ENCODE measurements at places on chromosomes 3 and 15.
A peak's percentile ranks its signal among the peaks of the same experiment; 100 is the strongest.

GRCh38 chr15:61501815-61502389, 272.8 kb upstream of the RORA start:
- no peak for DNase-seq

GRCh38 chr15:55897560-55898336, 95.7 kb downstream of the NEDD4 start:
- peak; percentile 30 for DNase-seq

DNA sequence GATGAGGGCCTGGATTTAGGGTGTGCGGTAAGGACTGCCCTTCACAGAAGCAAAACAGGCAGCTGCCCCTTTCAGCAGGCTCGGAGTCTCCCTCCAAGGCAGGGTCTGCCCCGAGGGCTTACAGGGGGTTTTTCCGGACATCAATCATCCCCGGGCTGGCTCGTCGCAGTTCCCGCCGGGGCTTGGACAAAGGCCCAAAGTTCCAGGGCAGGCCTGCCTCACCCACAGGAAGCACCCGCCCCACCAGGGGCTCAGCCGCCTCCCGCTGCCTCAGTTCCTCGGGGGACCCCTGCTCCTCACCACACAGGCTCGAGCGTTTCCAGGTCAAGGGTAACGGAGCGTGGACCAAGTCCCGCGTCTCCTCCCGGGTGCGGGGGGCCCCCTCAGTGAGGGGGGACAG, 27.0 kb downstream of the KIF7 start:
- DNase-seq = no peak

GRCh38 chr15:58038426-58039078, 27.0 kb downstream of the ALDH1A2 start:
- no peak for DNase-seq

DNA sequence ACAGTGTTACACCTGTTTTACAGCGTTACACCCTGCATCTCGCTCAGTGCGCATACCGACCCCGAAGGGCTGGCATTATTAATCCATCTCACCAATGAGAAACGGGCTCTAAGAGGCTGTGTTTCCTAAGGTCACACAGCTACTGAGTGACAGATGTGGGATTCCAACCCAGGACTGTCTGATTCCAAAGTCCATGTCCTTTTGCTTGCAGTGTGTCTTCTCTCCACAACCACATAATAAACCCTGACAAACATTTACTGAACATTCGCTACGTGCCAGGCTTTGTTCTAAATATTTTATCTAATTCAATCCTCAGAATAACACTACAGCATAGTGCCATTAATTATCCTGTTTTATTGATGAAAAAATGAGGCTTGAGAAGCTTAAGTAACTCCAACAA, 79.1 kb downstream of the RAB11A start:
- no peak for DNase-seq

GRCh38 chr15:89428246-89428645, 68.1 kb downstream of the RHCG start:
- DNase-seq = no peak

- DNase-seq = no peak
These were observed 14.0 kb downstream of the MITF start for GRCh38 chr3:69753179-69753775.

DNA sequence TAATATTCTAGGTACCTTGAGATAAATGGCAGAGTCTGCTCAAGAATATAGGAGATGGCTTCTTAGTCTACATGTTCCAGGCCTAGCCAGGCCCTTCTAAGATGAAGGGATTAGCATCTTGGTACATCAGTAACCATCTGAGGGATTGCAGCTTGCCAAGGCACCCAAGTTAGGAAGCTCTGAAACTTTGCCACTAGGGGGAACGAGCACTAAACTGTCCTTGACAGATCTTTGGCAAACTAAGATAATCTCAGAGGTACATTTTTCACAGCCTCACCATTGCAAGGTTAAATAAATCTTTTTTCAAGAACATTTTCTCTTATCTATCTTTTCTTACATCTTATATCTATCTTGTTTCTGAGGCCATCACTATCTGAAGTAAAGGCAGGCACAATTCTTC, 351.2 kb downstream of the RAP2B start:
- DNase-seq = peak; percentile 43

DNA sequence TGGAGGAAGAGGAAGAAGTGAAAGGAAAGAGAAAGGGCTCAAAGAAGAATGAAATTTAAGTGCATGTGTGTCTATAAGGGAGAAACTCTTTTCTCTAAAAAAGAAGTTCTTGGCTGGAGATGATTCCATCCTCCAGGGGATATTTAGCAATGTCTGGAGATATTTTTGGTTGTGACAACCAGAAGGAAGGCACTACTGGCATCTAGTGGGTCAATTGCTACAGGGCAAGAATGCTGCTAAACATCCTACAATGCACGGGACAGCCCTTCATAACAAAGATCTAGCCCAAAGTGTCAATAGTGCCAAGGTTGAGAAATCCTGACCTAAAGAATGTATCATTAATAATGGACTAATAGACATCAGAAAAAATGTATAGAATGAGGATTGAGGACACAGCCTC, 57.4 kb upstream of the ST3GAL6 start:
- DNase-seq = no peak

DNA sequence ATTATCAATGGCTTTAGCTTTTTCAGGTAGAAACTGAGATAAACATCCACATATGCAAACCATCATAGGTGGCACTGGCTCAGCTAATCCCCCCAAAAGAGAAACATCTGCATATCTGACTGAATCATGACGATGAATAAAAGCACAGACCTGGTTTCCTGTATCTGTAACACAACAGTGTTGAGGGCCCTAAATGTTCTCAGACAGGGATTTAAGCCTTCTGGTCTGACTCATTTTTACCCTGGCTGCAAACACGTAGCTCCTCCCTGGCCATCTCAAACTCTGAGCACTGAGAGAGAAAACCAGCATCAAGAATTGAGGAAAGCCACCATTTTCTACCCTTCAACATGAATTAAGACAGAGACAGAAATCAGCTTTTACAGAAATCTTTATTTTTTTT, 35.2 kb downstream of the GLB1 start:
- no peak for DNase-seq

DNA sequence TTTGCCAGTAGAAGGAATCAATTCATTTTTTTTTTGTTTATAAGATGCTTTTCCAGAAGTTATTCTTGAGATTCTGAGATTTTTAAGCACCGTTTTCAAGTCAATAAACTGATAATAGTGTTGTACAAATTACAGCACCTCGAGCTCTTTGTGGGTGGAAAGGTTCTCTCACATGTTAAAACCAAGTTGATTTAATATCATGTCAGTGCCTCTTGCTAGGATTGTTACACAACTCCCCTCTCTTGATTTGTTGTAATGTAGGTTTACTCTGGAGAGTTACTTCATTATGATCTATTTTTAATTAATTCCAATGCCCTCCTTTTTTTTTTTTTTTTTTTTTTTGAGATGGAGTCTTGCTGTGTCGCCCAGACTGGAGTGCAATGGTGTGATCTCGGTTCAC, 25.8 kb upstream of the UBXN7 start:
- no peak for DNase-seq

DNA sequence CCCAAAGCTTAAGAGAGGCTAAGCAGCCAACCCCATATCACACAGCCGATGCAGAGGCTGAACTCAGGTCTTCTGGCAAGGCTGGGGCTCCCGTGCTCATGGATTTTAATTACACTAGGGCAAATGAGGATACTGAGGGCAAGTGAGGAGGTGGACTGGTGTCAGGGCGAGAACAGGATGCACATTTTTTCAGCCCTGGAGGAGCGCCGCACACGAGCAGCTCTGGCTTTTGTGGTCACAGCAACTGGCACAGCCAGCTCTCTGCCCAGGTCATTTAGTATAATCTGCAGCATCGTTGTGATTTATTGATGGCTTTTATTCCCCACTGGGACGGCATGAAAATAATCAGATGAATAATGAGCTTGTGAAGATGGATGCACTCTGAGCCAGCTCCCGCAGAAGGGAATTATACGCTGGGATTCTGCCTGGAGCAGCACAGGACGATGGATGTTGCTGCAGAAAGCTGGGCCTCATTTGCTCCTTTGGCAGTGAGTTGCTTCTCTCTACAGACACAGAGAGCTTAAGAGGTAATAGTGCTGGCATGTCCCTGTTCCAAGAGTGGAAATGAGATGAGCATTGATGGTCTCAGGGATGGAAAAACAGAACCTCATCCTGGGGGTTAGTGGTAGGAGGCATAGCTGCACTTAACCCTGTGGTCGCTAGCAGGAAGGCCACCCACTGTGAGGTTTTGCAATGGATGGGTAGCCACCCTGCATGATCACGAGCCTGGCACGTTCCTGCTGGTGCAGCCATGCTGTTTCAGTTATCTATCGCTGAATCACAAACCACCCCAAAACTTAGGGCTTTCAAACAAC, 135.4 kb downstream of the UACA start:
- DNase-seq = no peak

DNA sequence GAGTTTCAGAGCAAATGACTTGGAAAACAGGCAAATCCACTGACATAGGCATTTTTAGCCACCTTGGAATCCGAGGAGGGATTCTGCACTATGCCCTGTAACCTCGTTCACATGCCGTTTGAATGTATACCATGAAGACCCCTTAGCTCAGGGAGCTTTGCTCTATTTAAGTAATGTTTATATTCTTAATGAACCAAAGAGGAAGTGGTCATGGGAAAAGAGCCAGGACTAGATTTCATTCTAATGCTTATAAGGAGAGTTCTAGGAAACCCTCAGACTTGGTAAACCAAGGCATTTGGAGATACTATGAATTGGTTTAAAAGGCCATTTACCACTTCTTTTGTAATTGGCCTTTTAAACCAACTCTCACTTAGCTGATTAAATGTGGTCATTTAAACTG, 178.9 kb downstream of the IGF1R start:
- no peak for DNase-seq

- DNase-seq = no peak
These were observed 827 bp downstream of the WNT5A start for GRCh38 chr3:55486101-55486856.

GRCh38 chr15:81133782-81134461, at the start of gene CFAP161:
CFAP161 (plus strand) TSS chr15:81134270; CDS start chr15:81134330, 60 bp downstream.
- DNase-seq = no peak

GRCh38 chr15:58748040-58748851, 1.3 kb downstream of the ADAM10 start:
- DNase-seq = peak; percentile 68

- DNase-seq = no peak
These were observed 788.2 kb upstream of the ALCAM start for GRCh38 chr3:104578558-104578957.

- no peak for DNase-seq
These were observed 49.6 kb upstream of the ST8SIA2 start for GRCh38 chr15:92343924-92344643.

GRCh38 chr15:41917767-41918430, 24.0 kb upstream of the SPTBN5 start:
- no peak for DNase-seq

DNA sequence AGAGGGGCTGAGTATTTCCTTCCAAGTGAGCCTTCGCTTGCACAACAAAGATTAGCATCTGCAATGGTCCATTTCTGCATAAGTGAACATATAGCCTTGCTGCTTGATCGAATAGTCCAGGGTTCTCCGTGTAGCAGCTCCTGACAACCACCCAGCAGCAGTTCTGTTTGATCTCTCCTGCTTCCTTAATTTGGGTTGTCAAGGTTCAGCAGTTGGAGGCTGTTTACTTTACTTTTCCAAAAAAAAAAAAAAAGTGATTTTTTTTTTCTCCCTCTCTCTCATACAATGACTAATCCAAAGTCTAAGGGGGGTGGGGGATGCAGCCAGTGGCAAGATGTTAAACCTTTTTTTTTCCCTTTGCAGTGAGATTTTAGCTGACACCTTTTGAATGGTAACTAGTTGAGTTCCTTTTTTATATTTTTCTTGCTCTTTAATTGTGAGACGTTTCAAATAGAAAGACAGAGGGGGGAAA, 3.6 kb downstream of the FOXP1 start:
- no peak for DNase-seq

DNA sequence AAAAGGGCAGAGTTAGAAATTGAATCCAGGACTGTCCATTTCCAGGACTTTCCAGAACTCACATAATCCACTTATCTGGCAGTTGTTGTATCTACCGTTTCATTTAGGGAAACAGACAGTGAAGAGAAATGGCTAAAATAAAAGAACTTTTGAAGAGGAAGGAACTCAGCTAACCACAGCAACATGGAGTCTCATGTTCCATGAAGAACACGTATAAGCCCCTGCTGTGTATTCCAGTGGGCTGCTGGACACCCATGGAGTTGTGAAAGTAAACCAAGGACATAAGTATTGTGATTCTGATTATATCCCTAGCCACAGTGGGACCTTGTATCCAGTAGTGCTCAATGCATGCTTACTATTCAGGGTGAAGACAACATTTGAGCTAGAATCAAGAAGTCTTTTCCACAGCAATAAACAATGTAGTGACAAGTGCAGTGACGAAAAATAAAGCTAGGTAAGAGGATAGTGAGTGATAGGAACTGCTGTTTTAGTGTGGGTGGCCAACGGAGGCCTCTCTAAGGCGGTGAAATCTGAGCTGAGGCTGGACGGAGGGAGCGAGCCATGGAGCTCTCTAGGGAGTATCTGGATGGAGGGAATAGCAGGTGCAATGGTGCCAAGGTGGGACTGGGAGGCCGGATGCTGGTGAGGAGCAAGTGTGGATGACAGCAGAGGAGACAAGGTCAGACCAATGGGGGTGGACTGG, 26.8 kb upstream of the TRH start:
- DNase-seq = no peak

GRCh38 chr3:112804021-112804420, 42.6 kb downstream of the CD200R1L start:
- DNase-seq = no peak

- no peak for DNase-seq
These were observed 350.3 kb upstream of the DPPA4 start for GRCh38 chr3:109687626-109688025.

DNA sequence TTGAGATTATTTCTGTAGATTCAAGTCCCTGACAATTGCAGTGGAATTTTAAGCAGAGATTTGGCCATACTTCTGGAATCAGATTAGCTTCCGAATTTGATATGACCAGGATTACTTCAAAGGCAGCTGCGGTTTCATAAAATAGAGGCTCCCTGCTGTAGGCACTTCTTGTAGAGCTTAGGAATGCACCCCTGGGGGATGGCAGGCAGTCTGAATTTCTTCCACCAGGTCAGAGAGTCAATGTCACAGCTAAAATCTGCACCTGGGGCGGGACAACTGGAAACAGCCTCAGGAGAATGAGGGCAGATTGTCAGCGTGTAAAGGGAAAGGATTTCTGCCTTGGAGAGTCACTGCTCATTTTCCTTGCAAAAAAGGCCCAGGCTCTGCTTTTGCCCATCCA, 182.6 kb downstream of the ARRDC4 start:
- DNase-seq = no peak

GRCh38 chr3:159828542-159828943, 160.1 kb upstream of the IL12A start:
- DNase-seq = no peak

DNA sequence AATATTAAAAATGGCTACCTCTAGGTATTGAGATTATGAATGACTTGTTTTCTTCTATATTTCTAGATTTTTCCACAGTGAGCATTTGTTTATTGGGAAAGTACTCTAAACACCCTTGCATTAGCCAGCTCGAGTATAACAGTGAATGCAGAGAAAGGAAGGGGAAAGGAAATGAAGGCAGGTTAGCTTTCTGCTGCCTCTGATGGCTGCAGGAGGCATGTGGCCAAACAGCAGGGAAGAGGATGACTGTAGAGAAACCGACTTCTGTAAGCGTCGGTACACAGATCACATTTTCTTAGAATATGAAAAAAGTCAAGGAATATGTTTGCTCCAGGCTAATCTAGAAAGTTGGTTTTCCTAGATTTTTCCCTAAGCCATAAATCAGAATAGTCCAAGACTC, 19.8 kb downstream of the GNB5 start:
- no peak for DNase-seq

GRCh38 chr3:173762501-173762900, 365.0 kb downstream of the NLGN1 start:
- no peak for DNase-seq
